Esophagus squamous epithelium (tissue), 5 donors: ENCODE measurements at places on chromosomes 11 and 22.

DNA sequence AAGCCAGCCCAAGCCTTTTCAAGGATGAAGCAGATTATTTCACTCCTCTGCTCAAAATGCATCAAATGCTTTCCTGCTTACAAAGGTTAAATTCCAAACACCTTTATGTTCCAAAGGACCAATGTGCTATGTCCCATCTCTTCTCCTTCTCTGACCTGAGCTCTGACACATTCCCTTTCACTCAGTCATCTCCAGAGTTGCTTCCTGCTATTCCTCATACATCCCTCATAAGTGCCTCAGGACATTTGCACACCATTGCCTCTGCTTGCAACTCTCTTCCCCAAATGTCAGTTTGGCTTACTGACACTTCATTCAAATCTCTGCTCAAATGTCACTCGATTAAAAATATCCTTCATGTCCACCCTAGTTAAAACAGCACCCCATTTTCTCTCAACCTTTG, 53.3 kb upstream of the BMAL1 start:
- no peak for DNase-seq

DNA sequence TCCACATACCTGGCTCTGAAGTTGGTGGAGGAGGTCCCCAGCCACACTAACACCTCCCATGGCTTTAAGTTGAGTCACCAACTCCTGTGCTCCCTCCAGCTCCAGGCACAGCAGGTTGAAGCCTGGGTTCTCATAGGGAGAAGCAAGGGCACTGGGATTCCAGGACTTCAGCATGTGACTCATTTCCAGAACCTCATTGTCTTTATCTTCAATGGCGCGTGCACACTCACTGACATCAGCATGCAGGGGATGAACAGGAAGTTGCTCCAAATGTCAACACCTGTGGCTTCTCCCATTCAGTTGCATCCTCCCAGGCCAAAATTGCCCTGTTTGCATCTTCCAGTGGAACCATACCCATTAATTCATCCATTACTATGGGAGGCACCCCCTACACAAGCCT, 5.8 kb upstream of the UBQLNL start:
- no peak for DNase-seq

- DNase-seq = no peak
Measured at GRCh38 chr11:36508743-36509142, 1.3 kb downstream of the TRAF6 start.

GRCh38 chr11:6587360-6587953, 16.0 kb downstream of the RRP8 start:
- DNase-seq = no peak

- no peak for DNase-seq
Measured at GRCh38 chr22:35102663-35103062, 36.7 kb downstream of the ISX start.

DNA sequence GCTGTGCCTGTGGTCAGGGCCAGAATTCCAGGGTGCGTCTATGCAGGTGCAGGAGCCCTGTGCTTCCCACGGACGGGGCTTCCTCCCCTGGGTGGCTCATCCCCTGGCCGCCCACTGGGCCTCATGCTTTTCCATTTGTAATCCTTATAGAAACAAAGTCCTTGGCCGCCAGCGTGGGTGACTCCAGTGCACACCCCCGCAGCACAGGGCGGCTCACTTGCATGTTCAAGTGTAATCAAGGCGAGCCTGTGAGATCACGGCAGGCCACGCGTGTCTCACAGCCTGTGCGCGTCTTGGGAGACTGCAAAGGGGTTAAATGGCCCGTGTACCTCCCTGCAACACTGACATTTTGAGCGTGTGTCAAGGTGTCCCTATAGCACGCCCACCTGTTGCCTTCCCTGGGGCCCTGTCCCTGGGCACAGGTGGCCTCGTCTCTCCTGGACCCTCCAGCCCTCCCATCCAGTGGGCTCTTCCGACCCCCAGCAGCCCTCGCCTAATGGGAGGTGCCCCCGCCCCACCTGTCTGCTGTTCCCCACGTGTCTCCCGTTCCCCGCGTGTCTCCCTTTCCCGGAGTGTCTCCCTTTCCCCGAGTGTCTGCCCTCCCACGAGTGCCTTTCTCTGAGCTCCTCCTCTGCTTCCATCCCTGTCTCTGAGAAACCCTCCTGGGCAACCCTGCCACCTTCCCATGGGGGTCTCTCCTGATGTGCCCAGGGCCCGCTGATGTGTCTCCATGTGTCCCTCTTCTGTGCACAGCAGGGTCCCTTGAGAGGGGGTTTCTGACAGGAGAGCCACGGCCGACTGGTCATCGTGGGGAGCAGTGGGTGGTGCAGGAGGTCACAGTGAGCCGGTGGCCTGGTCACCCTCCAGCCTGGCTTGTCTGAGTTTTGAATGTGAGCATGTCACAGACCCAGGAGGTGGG, 1215.3 kb downstream of the BRD1 start:
- no peak for DNase-seq

DNA sequence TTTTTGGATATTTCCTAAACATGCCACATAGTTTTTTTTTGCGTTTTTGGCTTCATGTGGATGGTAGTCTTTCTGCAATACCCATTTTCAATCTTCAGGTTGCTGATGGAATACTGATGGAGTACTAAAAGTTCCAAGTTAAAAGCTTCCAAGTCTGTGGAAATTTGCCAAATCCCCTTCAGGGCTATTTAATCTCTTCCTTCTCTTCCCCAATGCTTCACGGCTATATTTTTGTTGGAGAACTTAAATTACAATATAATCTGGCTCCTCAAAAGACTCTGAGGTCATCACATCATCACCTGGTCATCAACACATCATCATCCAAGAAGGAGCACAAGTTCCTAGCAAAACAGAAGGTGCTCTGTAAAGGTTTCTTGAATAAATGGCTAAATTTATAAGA, 881.0 kb upstream of the TENM4 start:
- no peak for DNase-seq

DNA sequence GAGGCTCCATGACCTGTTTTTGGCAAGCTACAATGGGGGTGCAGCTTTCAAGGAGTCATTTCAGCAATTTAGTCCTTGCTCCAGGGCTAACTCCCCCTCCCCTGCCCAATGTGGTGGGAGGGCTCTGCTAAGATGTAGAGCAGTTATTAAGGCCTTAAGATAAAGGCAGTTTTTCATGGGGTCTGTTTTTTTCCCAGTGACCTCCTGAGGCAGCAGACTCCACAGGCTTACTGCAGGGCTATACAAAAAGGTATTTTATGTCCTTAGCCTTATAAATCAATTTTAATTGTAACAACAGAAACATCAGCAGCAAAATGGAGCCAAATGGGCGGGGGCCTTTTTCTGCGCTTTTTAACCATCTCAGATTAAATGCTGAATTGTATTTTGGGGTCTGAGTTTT, 192.3 kb downstream of the KIRREL3 start:
- no peak for DNase-seq

- no peak for DNase-seq
Measured at GRCh38 chr11:93089474-93090102, 108.2 kb downstream of the SLC36A4 start.

DNA sequence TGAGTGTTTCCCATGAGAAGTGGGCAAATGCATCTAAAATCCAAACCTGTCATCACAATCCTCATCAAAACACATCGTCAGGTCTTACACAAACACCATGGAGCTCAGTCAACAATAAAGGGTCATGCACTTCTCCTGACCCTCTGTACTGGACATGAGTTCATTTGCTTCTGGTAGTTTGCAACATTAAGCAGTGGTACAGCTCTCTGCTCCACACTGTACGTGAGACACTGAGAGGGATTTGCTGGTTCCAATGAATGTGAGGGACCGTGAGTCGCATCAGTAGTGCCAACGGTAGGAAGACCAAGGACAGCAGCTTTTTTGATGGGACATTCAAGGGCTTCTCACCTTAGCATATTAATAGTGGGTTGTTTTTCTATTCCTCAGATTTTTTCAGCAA, 752.3 kb downstream of the OPCML start:
- DNase-seq = no peak

GRCh38 chr11:20022363-20023081, 137.8 kb downstream of the DBX1 start:
- DNase-seq = no peak

DNA sequence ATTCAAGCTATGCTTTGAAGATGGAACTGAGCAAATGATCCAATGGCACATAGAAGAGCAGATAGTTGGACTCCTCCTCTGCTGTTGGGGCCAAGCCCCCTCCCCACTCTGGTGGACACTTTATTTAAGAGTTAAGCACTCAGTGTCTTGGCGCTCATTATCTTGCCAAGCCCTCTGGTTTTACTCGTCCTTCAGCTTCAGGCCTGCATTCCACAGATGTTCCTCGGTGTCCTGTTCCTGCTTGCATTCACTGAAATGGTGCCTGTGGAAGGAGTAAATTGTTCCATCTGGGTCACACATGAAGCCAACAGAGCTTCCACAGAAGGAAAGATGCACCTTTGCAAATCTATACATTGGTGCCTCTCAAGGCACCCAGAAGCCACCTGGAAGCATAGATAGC, 26.1 kb downstream of the MAML2 start:
- DNase-seq = no peak

DNA sequence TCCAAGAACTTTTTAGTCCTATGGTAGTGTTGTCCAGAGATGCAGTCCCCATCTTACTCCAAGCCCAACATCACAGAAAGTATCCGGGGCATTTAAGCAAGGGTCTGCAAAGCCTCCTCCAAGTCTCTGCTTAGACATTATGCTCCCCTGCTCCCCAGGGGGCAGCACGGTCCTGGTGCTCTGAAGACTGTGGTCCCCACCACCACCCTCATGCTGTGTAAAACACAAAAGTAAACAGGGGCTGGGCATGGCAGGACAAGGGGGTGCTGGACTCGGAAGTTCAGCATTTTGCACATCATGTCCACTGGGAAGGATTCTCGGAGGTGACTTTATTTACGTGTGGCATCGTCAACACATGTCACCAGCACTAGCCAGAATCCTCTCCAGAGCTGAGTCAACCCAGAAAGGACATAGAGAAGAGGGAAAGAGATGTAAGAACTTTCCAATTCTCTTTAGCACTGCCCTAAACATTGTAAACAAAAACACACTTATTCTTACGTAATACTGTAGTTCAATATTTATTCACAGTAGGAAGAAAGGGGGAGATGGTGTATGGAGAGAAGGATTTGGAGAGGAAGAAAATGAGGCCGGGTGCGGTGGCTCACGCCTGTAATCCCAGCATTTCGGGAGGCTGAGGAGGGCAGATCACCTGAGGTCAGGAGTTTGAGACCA, 37.7 kb downstream of the TCIRG1 start:
- no peak for DNase-seq

DNA sequence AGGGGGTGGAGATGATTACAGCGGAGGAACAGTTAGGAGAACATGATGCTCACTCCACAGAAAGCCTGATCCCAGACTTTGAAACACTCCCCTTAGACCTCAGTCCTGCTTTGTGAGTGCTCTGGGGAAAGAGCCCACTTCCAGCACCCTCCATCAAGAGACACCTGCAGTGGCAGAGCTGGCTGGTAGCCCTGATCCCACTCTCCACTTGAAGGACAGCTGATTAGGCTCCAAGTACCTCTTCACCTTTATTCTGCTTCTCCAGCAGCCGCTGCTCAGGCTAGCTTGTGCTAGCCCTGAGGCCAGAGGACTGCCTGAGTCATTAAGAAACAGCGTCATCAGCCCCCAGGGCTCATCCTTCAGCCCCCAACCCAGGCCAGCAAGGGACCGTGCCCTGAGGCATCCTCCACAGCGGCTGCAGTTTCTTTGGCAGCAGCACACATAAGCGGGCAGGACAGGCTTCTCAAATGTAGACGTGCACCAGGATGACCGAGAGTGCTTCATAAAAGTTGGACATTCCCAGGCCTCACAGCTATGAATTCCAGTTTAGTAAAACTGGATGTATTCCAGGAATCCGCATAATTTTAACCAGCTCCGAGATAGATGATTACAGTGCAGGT, 146.0 kb upstream of the TBCEL start:
- DNase-seq = no peak

DNA sequence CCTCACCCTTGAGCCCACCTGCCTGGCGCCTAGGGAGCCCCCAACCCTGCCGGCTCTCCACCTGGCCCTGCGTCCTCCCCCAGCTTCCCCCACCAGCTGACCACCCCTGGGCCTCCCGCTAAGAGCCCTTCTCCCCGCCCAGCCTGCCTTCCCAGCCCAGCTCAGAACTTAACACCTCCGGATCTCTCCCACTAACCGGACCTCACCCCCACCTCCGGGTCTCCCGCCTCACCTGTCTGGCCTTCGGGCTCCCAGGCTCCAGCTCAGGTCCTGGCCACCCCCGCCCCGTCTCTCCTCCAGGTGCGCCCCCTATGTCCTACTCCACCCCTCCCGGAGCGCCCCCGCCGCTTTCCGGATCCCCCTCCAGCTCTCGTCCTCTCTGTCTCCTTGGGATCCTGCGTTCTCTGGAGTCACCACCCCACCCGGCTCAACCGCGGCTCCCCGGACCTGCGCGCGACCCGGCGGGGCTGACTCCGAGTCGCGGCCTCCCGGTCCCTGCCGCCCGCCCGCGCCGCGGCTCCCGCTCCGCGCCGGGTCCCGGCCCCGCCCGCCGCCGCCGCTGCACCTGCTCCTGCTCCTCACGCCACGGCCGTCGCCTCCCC, at the start of gene KCNJ11:
TSS of gene KCNJ11 (minus strand) at position 51 of the 602 bp plus-strand sequence. CDS start 568 bp downstream, outside the sequence.
- DNase-seq = no peak

- DNase-seq = no peak
Measured at GRCh38 chr22:23395530-23396361, 184.3 kb downstream of the IGLL1 start.

DNA sequence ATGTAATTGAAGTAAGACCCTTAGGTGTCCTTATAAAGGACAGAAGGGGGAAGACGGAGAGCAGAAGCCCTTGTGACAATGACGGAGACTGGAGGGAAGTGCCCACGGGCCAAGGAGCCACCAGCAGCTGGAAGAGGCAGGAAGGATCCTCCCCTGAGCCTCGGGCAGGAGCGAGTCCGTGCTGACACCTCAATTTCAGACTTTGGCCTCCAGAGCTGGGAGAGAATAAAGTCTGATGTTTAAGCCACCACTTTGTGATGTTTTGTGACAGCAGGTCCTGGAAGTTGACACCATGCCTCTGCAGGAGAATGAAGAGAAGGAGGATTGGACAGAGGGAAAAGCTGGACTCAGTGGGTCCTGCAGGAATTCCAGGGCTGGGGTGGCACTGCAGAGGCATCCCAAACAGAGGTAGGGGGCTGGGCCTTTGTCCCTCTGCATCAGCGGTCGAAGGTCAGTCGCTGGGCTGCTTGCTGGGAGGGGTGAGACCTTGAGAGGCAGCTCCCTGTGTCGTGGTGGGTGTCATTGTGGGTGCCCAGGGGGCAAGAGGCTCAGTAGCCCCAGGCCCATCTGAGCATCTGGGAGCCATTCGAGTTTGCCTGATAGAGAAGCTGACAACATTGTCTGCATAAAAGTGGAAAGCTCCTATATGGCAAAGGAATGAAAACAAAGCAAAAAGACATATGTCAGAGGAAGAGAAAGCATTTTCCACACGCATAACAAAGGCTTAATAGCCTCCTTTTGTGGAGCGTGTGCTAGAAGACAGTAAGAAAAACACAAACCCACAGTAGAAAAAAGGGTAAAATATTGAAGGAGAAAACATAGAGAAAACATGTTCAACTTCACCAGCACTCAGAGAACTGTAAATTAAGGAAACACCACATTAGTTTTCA, 68.8 kb downstream of the RTL6 start:
- DNase-seq = no peak

- DNase-seq = no peak
Measured at GRCh38 chr11:111119751-111120150, 125.8 kb upstream of the POU2AF2 start.
